ENCODE measurements at places on chromosomes 1 and 21. TPM values are rescaled to one million over a fixed set of nuclear protein-coding genes. Genes with fewer than 3 reads are reported as not detected.
A peak's percentile ranks its signal among the peaks of the same experiment; 100 is the strongest.

The LMOD1 gene
- total RNA-seq: 9.6 TPM

The FTCD gene
- 1.9 TPM for total RNA-seq

DNA sequence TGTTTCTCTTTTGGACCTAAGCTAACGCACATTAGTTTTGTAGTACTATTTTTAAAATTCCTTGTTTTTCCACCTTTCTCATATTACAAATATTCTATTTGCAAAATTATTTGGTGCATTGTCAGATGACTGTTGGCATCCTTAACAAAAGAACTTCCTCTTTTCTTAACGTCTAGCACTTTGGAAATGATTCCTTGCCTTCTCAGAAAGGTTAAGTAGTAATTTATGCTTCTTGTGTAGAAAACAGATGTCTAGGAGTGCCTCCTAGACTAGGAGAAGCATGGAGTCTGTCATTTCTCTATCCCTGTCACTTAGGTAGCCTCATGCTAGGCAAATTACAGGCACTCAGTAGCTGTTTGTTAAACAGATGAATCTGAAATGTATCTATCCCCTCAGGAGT is 64.4 kb downstream of the HSPA13 start:
- DNase-seq: no peak

DNA sequence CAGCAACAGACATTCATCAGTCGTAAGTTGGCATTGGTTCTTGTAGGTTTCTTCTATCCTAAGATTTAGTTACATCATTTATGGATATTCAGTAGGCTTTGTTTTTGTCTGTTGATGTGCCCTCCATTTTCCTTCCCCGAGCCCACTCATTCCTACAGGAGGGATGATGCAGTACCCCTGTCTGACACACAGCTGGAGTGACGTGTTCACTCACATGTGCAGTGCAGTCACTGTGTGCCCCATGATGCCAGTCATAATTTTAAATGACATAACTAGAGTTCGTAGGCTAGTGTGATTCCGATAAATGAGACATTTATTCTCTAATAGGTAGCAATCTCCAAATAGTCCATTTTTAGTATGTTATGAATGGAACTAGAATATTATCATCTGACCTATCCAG is 438.4 kb downstream of the DSCAM start:
- DNase-seq: no peak

- no peak for DNase-seq
These were observed 1.3 kb upstream of the PBXIP1 start for GRCh38 chr1:154957091-154957657.

The PLEKHN1 gene
- not detected for total RNA-seq

DNA sequence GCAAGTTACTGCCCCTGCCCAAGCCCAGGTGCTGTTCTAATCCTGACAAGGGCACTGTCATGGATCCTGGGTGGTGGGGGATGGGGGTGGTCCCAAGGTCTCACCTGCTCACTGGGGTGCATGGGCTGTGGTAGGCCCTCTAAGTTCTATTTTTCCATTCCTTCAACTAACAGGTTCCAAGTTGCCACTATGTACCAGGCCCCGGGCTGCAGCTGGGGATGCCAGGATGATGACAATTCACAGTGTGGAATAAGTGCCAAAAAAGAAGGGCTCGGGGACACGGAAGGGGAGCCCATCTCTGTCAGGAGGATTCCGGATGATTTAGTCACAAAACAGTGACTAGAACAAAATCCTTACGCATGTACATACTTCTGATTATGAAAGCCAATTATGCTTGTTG is 76.0 kb downstream of the STUM start:
- peak; percentile 20 for DNase-seq

The SLC19A2 gene
- total RNA-seq: 15.6 TPM

DNA sequence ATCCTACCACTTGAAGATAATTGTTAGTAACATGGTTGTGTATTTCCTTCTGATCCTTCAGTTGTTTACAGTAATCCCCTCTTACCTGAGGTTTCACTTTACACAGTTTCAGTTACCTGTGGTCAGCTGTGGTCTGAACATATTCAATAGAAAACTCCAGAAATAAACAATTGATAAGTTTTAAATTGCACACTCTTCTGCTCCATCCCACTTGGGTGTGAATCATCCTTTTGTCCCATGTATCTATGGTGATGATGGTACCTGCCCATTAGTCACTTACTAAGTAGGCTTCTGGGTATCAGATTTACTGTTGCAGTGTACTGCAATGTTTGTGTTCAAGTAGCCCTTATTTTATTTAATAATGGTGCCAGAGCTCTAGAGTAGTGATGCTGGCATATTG is 62.5 kb downstream of the OSBPL9 start:
- DNase-seq: no peak

DNA sequence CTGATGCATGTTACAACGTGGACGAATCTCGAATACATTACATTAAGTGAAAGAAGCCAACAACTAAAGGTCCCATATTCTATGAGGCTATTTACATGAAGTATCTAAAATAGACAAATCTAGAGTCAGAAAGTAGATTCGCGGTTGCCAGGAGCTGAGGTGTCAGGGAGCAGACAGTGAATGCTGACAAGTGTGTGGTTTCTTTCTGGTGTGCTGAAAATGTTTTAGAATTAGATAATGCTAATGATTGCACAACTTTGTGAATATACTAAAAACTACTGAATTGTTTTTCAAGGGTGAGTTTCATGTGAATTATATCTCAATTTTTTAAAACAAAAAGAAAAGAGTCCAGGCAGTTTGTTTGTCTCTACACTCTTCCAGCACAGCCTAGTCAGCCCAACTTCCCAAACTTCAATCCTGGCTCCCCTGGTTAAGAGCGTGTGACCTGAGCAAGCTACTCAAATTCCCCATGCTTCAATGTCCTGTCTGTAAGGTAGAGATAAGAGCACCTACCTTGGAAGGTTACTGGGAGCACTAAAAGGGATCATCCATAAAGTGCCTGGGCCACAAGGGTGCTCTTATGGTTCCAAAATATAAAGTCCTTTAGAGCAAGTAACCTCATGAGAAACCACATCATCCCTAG is 20.9 kb downstream of the HLCS start:
- DNase-seq: no peak

- no peak for DNase-seq
These were observed 25.3 kb downstream of the RNF223 start for GRCh38 chr1:1048765-1049164.

DNA sequence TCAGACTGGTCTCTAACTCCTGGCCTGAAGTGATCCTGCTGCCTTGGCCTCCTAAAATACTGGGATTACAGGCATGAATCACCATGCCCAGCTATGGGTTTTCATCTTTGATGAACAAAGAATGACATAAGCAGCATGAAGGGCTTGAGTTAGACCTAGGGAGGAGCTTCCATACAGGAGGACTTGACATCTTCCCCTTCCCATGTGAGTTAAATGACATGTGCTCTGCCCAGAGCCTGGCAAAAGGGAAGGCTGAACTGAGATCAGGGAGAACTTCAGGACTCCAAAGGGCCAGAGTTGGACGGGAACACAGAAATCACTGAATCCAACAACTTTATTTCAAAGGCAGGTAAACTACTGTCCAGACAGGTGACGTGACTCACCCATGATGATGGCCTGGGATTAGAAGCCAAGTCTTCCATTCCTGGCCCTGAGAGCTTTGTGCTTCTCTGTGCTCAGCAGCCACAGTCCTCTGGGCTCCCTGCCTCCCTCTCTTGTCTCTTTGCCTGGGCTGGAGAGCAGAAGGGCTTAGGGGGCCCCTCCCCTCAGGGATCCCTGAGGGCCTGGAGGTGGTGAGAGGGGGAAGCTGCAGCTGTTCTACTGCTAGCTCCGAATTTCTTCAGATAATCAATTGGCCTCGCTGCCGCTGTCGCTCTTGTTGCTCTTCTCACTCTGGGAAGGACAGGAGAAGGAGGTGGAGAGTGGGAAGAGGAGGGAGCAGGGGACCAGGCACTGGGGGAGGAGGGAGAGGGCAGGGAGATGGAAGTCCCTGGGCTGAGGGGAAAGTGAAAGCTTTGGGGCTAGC is 7.6 kb downstream of the NHLH1 start:
- peak; percentile 52 for DNase-seq

- DNase-seq: no peak
These were observed 19.8 kb upstream of the DDAH1 start for GRCh38 chr1:85484716-85485115.

- no peak for DNase-seq
These were observed 13.9 kb downstream of the SLAMF7 start for GRCh38 chr1:160752924-160753323.

DNA sequence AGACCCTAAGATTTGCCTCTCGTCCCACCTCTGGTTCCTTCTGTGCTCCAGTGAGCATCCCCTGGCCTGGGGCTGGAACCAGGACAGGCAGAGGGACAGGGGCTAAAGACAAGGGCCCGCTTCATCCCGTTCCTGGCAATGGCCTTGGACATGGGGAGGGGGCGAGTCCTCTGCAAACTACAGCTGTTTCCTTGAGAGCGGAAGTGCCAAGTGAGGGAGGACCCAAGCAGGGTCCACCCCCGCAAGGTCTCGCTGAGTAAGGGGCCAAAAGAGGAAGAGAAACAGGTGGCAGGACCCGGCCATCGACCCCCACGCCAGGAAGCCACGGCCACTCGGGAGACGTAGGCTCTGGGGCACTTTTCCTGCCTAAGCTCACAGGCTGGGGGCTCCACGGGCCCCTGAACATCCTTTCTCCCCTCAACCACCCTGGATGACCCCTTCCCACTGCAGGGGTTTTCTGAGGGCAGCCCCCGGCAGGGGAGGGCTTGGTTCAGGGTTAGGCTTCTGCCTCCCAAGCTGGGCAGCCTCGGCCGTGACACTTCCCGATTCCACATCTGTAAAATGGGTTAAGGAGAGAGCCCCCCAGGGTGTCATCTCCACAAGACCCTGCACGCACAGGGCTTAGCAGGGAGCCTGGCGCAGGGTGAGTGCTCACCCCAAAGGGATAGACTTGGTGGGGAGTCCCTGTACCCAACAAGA is 17.9 kb upstream of the PLEKHG5 start:
- DNase-seq: no peak

GRCh38 chr1:181185461-181185860 is 97.0 kb downstream of the IER5 start:
- DNase-seq: no peak

GRCh38 chr1:236072001-236072400 is 7.1 kb upstream of the NID1 start:
- no peak for DNase-seq

The UTS2 gene
- not detected for total RNA-seq

DNA sequence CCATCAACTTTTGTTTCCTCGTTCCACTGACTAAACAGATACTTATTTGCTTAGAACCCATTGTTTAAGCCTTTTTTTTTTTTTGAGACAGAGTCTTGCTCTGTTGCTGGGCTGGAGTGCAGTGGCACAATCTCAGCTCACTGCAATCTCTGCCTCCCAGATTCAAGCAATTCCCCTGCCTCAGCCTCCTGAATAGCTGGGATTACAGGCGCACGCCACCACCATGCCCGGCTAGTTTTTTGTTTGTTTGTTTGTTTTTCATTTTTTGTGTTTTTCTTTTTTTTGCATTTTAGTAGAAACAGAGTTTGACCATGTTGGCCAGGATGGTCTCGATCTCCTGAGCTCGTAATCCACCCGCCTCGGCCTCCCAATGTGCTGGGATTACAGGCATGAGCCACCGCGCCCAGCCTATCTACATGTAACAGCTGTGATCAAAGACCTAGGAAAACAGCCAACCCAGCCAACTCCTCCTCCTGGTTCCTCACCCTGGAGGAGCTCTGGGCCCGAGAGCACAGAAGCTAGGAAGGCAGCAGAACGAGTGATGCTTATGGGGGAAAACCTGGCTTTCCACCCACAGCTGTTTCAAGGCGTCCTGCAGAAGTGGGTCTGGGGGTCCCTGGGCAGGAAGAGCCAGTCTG is 32.9 kb downstream of the KCNN3 start:
- peak; percentile 63 for DNase-seq

GRCh38 chr1:244090645-244091044 is 39.6 kb downstream of the ZBTB18 start:
- DNase-seq: no peak

- DNase-seq: no peak
These were observed 18.4 kb downstream of the DHRS3 start for GRCh38 chr1:12599657-12600056.

The CD1C gene
- 0.19 TPM for total RNA-seq

The GALE gene
- 5.3 TPM for total RNA-seq

- DNase-seq: no peak
These were observed 309.9 kb downstream of the DUSP10 start for GRCh38 chr1:221431961-221432360.

DNA sequence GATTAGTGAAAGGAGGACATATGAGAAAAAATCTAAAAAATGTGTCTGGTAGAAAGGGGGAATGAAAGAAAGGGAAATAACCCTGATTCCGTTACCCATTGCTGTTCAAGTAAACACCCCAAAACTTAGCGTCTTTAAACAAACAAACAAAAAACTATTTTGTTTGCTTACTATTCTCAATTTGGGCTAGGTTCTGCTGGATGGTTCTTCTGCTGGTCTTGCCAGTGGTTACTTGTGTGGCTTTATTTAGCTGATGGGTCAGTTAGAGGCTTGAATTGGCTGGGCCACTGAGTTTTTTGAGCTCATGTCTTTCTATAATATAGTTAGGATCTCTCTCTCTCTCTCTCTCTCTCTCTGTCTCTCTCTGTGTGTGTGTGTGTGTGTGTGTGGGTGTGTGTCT is 112.1 kb downstream of the GRIK1 start:
- DNase-seq: no peak

DNA sequence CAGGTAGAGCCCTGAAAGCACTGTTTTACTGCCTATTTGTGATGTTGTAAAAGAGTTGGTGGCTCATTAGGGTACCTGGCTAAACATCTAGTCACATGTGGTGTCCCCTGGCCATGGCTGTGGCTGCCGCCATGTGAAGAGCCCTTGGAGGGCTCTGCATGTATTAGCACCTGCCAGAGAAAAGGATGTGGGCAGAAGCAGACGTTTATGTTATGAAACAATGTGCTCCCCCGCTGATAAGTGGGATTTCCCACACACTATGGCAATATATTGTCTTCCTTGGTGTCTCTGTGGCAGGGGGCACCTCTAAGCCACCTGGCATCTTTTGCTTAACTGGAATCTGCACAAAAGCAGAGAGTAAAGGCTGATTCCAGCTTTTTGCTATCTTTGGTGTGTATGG is 9.6 kb downstream of the TENT5C start:
- no peak for DNase-seq

GRCh38 chr21:46150073-46150472 is 5.3 kb downstream of the FTCD start:
- peak; percentile 36 for DNase-seq
